ENCODE measurements at places on chromosomes 11 and 22. TPM values are rescaled to one million over a fixed set of nuclear protein-coding genes. Genes with fewer than 3 reads are reported as not detected.

- DNase-seq, result peak; percentile 37
- H3K36me3 ChIP-seq, result no peaks in the 10 kb centered on the region
- H3K27me3 ChIP-seq, result no peaks in the 10 kb centered on the region
- peak overlapping the region; percentile 97 for H3K27ac ChIP-seq
Measured at GRCh38 chr11:67117672-67118180, 1.3 kb upstream of the KDM2A start.

GRCh38 chr11:44037658-44037998 lies 10.2 kb upstream of the ACCSL start:
- H3K4me1 ChIP-seq, result no peaks in the 10 kb centered on the region
- H3K27me3 ChIP-seq, result no peaks in the 10 kb centered on the region
- H3K4me3 ChIP-seq, result no peak overlapping the region
- H3K27ac ChIP-seq, result no peak overlapping the region

DNA sequence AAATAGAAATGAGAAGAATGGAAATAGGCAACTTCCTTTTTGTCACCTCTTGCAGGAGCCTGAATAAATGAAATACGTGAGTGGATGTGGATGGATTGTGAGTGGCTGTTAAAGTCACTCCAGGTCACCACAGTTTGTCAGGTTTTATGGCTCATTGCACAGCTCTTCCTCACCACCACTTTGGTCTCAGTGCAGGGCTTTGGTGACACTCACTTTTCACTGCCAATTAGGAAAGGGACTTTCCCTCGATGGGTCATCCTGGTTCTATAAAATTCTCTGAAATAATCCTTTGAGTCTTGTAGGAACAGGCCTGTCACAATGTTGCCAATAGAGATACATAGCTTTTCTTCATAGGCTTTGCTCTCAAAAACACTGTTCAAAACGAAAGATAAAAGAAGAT lies 172.4 kb upstream of the C11orf87 start:
- no peak overlapping the region for H3K4me3 ChIP-seq
- no peak overlapping the region for H3K27ac ChIP-seq
- no peak for DNase-seq
- no peaks in the 10 kb centered on the region for H3K27me3 ChIP-seq

GRCh38 chr11:47127213-47127612 lies 49.5 kb downstream of the ARFGAP2 start:
- H3K4me3 ChIP-seq, result no peak overlapping the region
- no peak for DNase-seq
- no peak overlapping the region for H3K27ac ChIP-seq
- no peaks in the 10 kb centered on the region for H3K36me3 ChIP-seq
- no peaks in the 10 kb centered on the region for H3K27me3 ChIP-seq
- no peaks in the 10 kb centered on the region for H3K4me1 ChIP-seq

DNA sequence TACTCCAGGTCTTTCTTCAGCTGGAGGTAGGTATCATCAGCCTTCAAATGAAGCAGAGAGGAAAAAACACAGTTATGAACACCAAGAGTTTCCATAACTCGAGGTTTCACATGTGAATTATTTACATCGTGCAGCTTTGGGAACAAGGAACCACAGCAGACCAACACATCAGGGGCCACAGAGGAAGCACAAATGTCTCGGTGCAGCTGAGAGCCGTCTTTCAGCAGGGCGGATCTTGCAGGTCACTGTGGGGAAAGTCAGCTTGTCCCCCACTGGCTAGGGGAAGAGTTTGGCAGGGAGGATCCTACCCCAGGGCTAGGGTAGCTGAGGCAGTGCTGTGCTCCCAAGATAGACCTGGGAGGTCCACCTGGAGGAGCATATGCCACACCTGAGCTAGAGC lies 74.7 kb downstream of the C11orf58 start:
- H3K4me3 ChIP-seq, result no peak overlapping the region
- peak overlapping the region; percentile 46 for H3K27ac ChIP-seq
- H3K27me3 ChIP-seq, result no peaks in the 10 kb centered on the region
- H3K36me3 ChIP-seq, result no peaks in the 10 kb centered on the region
- peaks cover 14% of the 10 kb centered on the region for H3K4me1 ChIP-seq
- DNase-seq, result no peak

DNA sequence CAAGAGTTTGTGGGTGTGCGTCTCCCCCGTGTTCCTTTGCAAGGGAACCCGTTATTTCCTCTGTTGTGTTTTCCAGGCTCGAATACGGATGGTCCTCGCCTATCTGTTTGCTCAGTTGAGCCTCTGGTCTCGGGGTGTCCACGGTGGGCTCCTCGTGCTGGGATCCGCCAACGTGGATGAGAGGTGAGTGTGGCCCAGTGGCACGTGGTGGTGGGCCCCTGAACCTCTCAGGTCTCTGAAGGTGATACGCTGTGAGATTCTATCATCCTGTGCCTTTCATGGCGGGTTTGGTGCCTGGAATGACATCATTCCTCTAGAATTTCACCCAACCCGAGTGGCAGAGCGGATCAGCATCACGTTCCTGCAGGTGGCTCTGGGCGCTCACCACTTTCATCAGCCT lies 32.5 kb downstream of the NADSYN1 start:
- H3K4me3 ChIP-seq, result no peak overlapping the region
- no peak overlapping the region for H3K27ac ChIP-seq
- H3K36me3 ChIP-seq, result peaks cover 53% of the 10 kb centered on the region
- peaks cover 4% of the 10 kb centered on the region for H3K4me1 ChIP-seq
- no peaks in the 10 kb centered on the region for H3K27me3 ChIP-seq

- no peaks in the 10 kb centered on the region for H3K27me3 ChIP-seq
- no peak overlapping the region for H3K27ac ChIP-seq
- H3K4me3 ChIP-seq, result no peak overlapping the region
- no peaks in the 10 kb centered on the region for H3K36me3 ChIP-seq
- no peak for DNase-seq
- no peaks in the 10 kb centered on the region for H3K4me1 ChIP-seq
Measured at GRCh38 chr11:16312233-16312765, 44.0 kb downstream of the SOX6 start.

DNA sequence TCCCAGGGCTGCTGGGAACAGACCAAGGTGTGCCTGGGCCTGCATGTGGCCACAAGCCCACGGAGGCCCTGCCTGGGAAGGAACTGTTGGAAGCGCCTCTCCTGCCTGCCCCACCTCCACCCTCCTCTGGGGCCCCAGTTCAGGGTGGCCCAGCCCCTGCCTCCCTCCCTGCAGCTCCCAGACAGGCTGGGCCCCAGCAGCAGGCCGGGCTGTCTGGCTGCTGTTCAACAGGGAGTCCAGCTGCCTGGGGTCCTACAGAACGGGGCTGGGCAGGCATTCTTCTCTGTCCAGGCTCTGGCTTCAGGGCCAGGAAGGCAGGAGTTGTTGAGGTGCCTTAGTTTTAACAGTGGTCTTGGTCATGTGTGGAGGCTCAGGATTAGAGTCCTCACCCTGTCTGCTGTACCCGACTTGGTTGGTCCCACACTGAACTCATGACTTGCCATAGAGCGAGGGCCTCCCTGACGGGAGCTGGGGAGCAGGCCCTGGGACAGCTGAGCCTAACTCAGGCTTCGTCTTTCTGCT lies 11.8 kb downstream of the PRDM11 start:
- H3K4me1 ChIP-seq, result peaks cover 49% of the 10 kb centered on the region
- H3K36me3 ChIP-seq, result no peaks in the 10 kb centered on the region

- no peak for DNase-seq
- H3K27me3 ChIP-seq, result no peaks in the 10 kb centered on the region
- H3K27ac ChIP-seq, result peak overlapping the region; percentile 84
- no peaks in the 10 kb centered on the region for H3K36me3 ChIP-seq
- H3K4me3 ChIP-seq, result peak overlapping the region; percentile 9
Measured at GRCh38 chr11:114135737-114136151, 76.2 kb downstream of the ZBTB16 start.

GRCh38 chr22:30198152-30198825 lies 48.3 kb downstream of the LIF start:
- no peak overlapping the region for H3K4me3 ChIP-seq
- DNase-seq, result no peak
- no peak overlapping the region for H3K27ac ChIP-seq

GRCh38 chr11:66262191-66262590 lies 6.2 kb upstream of the RAB1B start:
- no peak overlapping the region for H3K27ac ChIP-seq
- no peak overlapping the region for H3K4me3 ChIP-seq
- peaks cover 12% of the 10 kb centered on the region for H3K4me1 ChIP-seq
- no peak for DNase-seq
- peaks cover 59% of the 10 kb centered on the region for H3K36me3 ChIP-seq
- H3K27me3 ChIP-seq, result no peaks in the 10 kb centered on the region

DNA sequence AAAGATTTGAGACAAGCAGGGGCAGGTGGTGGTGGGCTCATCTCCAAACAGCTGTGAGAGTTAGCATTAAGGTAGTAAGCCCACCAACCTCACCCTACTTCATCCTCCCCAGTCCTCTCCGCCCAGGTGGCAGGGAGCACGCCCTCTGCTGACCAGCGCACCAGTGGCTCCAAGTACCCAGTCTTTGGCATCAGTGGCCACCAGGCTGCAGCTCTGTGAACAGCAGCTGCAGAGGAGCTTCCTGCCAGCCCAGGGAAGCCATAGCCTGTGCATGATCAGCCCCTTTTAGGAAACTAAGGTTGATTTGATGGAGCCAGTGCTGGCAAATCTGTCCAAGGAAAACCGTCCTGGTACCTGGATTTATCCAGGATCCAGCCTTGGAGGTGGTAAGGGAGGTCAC lies 21.7 kb downstream of the CAVIN3 start:
- H3K4me1 ChIP-seq, result no peaks in the 10 kb centered on the region
- DNase-seq, result peak; percentile 35
- H3K4me3 ChIP-seq, result no peak overlapping the region
- H3K36me3 ChIP-seq, result no peaks in the 10 kb centered on the region
- no peaks in the 10 kb centered on the region for H3K27me3 ChIP-seq

DNA sequence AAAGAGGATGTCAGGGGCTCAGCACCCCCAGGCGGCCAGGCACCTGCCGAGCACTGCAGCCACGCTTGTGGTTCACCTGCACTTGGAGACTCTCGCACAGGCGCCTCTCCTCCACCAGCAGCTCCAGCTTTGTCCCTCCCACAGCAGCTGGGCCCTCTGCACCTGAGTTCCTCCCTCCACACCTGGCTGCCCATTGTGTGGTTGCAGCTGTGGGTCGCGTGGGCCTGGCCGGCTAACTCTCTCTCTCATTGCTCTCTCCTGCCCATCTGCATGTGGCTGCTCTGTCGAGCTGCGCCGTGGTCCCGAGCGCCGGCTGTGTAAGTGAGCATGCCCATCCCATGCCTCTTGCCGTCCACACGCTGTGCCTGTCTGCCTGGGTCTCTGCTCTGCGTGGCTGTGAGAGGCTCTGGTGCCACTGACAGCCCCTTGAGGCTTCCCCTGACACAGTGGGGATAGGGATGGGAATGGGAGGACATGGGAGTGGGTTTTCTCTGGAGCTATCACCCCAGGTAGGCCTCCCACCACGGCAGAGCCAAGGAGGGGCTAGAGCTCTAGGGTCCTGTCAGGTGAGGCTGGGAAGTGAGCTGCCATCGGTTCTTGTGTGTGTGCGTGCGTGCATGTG lies 8.5 kb upstream of the ACR start:
- H3K27ac ChIP-seq, result no peak overlapping the region
- H3K27me3 ChIP-seq, result peaks cover 18% of the 10 kb centered on the region
- peak; percentile 6 for DNase-seq

GRCh38 chr11:108588287-108588686 lies 5.3 kb downstream of the EXPH5 start:
- no peaks in the 10 kb centered on the region for H3K36me3 ChIP-seq
- peaks cover 7% of the 10 kb centered on the region for H3K4me1 ChIP-seq
- H3K27me3 ChIP-seq, result no peaks in the 10 kb centered on the region
- no peak overlapping the region for H3K27ac ChIP-seq
- no peak for DNase-seq

DNA sequence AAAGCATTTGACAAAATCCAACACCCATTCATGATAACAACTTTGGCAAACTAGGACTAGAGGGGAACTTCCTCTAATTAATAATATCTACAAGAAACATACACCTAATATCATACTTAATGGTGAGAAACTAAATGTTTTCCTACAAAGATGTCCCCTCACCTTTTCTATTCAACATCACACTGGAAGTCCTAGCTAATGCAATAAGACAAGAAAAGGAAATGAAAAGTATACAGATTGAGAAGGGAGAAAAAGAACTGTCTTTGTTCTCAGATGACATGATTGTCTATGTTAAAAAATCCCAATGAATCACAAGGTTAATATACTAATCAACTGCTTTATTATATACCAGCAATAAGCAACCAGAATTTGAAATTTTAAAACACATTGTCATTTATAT lies 52.4 kb downstream of the C11orf65 start:
- DNase-seq, result no peak
- no peak overlapping the region for H3K4me3 ChIP-seq
- no peaks in the 10 kb centered on the region for H3K36me3 ChIP-seq
- H3K4me1 ChIP-seq, result no peaks in the 10 kb centered on the region

DNA sequence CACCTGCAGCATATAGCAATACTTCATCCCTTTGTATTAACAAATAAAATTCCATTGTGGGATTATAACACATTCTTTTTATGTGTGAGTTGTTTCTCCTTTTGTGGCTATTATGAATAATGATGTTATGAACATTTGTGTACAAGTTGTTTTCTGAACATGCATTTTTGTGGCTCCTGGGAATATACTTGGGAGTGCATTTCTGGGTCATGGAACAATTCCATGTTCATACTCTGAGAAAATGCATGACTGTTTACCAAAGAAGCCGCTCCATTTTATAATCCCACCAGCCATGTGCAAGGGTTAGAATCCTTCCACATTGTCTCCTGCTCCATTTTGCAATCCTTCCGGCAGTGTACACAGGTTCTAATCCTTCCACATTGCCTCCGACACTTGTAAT lies 713.8 kb downstream of the TBC1D22A start:
- no peak overlapping the region for H3K4me3 ChIP-seq
- no peaks in the 10 kb centered on the region for H3K27me3 ChIP-seq
- H3K27ac ChIP-seq, result no peak overlapping the region
- no peaks in the 10 kb centered on the region for H3K4me1 ChIP-seq

GRCh38 chr11:73367482-73368024 lies 8.6 kb upstream of the RELT start:
- no peak overlapping the region for H3K27ac ChIP-seq
- peaks cover 4% of the 10 kb centered on the region for H3K36me3 ChIP-seq
- H3K4me3 ChIP-seq, result no peak overlapping the region
- H3K4me1 ChIP-seq, result peaks cover 33% of the 10 kb centered on the region

DNA sequence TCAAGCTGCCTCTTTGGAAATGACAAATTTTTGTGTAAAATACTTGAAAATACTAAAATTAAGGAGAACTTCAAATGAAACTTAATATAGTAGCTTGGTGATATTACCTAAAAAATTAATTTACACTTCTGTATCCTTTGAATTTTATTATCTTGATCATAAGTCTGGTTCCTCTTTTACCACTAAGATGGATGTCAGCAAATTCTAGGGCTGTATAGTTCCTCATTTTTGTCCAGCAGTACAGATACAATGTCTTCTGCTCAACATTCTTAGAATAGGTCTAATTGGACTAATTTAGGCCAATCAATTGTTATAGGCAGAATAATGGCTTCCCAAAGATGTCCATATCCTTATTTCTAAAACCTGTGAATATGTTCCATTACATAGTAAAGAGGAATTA lies 1298.0 kb upstream of the RAG2 start:
- no peak for DNase-seq
- H3K4me1 ChIP-seq, result no peaks in the 10 kb centered on the region
- H3K4me3 ChIP-seq, result no peak overlapping the region
- no peak overlapping the region for H3K27ac ChIP-seq

GRCh38 chr11:112162761-112163546 lies 940 bp downstream of the IL18 start:
- DNase-seq, result no peak
- no peak overlapping the region for H3K4me3 ChIP-seq
- H3K27ac ChIP-seq, result no peak overlapping the region

ARHGEF12 gene
- polyA plus RNA-seq, result 52.2 TPM

CAPN5 gene
- 2.0 TPM for polyA plus RNA-seq

All from heart left ventricle (tissue), 16 donors.